ENCODE measurements at places on chromosomes 2 and 18.
A peak's percentile ranks its signal among the peaks of the same experiment; 100 is the strongest.

- no peak for DNase-seq
Measured at GRCh38 chr2:105802587-105802986, 57.9 kb downstream of the NCK2 start.

- peak; percentile 39 for DNase-seq
Measured at GRCh38 chr18:9613550-9614400, 584 bp downstream of the PPP4R1 start.

GRCh38 chr2:217216316-217216715 lies 356.5 kb upstream of the TNP1 start:
- no peak for DNase-seq

- no peak for DNase-seq
Measured at GRCh38 chr2:196177124-196177523, 5.7 kb upstream of the STK17B start.

DNA sequence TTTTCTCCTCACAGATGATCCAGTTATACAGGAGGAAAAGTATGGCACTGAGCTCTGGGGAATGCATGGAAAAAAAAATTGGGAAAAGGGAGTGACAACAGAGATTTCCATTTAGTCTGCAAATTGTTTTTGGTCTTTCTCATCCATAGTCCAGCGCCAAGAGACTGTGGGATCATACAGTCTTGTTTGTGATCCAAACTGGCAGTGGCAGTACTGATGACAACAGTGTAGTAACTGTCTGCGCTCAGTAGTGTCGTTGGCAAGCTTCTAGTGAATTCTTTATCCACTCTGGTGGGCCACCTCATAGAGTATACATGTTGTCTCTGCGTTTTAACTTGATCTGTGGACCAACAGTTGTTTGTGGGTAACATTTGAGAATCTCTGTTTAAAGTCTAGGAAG lies 37.9 kb downstream of the GALNT1 start:
- no peak for DNase-seq

- DNase-seq = no peak
Measured at GRCh38 chr18:71105078-71105819, 816.4 kb downstream of the SOCS6 start.

DNA sequence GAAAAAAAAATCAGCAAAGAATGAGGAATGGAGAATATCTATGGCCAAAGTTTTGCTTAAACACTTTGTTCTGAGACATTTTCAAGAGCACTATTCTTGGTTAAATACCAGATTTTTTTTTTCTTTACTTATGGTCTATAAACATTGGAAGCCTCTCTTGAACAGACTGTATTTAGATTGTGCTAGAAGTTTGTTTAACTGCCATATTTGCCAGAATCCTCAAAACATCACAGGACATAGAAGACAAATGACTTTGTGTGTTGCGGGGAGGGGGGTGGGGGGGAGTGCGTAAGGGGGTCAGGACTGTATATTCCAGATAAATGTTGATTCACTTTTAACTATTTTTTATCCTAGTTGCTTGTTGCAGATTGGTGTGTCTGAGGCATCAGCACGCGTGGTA lies 262.0 kb downstream of the MEIS1 start:
- no peak for DNase-seq

DNA sequence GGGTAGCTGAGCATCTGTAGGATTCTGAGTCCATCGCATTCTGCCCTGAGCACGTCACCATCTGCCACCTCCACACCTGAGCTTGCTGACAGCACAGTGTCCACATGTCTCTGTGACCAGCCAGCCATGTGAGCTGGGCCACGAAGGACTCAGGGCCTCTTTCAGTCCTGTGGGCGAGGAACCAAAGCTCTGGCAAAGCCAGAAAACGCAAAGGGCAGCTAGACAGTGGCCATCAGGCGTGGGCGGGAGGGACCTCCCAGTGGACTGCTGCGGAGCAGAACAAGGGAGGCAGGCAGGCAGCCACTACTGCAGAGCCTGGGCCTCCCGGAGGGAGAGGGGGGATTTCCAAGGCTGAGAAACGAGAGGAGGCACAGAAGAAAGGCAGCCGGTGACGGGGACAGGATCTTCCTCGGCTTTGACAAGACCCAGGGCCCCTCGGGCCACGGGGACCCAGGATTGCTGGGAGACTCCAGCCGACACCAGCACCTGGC lies 274.6 kb upstream of the SALL3 start:
- DNase-seq = no peak

DNA sequence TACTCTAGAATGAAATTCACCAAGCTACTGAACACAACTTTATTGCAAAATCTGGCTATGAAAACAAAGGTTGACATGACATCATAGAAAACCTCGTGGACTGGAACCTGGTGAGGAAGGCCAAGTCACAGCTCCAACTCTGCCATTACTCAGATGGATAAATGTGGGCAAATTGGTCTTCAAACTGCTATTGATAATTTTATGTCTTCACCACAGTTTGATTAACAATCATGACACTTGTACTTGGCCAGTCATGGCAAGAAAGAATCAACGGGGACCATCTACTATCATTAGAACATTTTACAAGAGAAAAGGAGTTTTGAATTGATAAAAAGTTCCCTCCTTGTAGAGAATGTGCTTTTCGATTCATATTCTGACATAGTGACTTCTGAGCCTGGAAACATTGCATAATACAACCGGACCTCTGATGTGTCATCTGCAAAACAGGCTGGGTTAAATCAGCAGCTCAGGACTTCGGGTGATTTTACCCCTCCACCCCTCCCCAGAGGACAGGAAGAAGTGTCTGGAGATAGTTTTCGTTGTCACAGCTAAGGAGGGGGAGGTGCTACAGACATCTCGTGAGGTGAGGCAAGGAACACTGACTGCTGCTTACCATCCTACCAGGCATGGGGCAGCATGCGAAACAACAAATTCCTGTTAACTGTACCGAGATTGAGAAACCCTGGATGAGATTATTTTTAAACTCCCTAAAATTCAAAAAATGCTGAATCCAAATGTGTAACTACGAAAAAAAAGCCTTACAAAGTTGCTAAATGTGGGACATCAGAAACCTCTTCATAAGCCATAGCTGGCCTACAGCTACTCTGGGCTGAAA lies 8.4 kb downstream of the L3MBTL4 start:
- no peak for DNase-seq

DNA sequence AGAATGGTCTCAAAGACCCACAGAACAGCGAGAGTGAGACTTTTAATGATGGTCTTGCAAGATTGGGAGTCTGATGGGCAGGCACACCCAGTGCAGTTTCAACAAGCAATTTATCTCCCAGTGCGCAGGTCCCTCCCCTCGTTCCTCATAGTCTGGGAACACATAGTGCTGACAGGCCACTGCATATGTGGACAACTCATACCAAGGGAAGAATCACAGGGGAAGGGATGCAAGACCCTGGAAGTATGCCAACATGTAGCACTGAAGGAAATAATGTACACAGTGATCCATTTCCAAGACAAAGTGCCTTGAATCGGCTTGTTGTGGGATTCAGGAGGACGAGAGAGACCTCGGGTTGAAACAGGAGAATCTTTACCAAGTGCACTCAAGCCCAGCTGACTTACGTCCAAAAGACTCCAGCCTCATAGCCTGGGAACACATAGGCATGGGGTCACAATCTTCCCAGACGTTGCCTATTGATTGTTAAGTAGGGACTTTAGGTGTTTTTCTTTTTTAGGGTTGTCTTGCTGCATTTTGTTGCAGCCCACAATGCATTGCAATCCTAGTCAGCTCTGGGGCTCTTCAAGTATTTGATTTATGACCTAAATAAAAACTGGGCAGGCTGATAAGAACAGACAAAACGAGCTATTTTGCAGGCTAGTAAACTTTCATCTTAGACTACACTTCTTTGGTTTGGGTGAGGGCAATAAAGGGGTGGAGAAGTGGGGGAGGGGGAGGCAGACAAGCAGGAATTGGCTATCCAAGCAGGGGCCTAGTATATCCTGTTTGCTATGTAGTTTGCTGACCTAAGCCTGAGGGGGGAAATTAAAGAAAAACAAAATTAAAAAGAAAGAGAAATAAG lies 24.7 kb upstream of the SERPINB5 start:
- peak; percentile 38 for DNase-seq

DNA sequence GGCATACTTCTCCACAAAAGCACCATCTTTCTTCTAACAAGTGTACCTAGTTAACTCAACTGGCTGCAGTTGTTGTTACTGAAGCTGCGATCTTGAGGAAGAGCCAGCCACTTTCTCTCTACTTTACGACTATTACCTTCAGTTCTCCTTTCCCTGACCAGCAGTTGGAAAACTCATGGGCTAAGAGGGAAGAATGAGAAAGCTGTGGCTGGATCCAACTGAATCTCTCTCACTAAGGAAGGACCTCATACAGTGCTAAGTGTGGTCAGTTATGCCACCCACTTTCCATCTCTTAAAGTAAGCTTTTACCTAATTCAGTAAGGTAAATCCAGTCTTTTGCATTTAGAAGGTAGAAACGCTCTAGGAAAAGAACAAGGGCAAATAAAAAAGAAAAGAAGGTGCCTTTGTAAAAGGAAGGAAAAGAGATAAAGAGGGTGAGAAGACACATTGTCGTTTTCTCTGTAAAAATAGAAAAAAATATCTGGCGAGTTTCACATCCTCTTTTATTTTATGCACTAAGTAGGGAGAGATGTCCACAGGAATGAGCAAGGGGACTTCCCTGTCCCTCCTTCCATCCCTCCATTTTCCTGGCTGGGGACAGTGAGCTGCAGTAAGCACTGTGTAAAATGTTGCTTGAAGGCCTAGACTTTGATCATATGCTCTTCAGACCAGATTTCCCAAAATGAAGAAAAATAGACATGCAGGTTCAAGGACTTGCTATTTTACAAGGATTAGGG lies 73.4 kb downstream of the PLEKHM3 start:
- no peak for DNase-seq

DNA sequence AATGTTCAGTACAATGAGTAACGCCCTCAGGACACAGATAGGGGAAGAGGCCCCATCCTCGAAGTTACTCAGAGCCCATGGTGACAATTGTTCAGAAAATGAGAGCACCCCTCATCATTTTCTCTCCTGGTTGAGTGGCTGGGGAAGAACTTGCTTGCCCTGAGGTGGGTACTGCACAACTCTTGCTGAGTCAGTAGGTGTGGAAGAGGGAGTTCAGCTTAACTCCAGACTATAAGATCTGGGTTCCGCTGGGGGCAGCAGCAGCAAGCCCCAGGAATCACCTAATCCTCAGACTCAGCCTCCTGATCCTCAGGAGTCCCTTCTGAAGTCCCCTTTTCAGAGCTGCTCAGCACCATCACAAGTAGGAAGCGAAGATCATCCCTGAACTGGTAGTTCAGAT lies 123.7 kb downstream of the PIEZO2 start:
- DNase-seq = no peak

DNA sequence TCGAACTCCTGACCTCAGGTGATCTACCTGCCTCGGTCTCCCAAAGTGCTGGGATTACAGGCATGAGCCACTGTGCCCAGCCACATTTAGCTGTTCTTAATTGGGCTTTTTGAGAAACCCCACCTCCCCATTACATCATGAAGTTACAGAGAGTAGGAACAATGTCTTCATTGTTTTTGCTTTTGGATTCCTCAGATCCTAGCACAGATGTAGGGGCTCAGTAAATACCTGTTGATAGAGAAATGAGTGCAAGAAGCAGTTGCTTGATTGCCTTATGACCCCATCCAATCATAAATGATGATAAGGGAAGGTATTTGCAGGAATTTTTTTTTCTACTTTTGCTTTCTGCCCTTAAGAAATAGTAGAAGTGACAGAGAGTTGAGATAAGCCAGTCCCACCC lies 25.4 kb downstream of the GREB1L start:
- no peak for DNase-seq

DNA sequence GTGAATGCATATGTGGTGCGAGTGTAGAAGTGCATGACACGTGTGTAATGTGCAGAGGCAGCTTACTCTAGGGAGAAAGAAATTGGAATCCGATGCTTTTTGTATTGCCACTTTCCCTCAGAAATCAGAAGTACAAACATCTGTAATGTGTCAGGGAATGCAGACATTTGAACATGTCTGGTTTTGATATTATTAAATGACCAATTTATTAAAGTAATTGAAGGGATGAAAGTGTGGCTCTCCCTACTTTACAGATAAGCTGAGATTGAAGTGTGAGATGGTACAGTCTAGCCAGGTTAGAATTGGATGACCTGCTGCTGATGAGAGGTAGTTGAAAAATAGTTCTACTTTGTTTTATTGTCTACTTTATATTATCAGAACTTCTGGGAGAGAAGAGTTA lies 74.5 kb upstream of the NT5C1B start:
- DNase-seq = no peak

GRCh38 chr2:1625281-1626001 lies 118.9 kb downstream of the PXDN start:
- DNase-seq = peak; percentile 96

GRCh38 chr2:48991415-48992131 lies 162.7 kb downstream of the FSHR start:
- DNase-seq = no peak

- no peak for DNase-seq
Measured at GRCh38 chr2:216770050-216770449, 74.7 kb upstream of the IGFBP5 start.

DNA sequence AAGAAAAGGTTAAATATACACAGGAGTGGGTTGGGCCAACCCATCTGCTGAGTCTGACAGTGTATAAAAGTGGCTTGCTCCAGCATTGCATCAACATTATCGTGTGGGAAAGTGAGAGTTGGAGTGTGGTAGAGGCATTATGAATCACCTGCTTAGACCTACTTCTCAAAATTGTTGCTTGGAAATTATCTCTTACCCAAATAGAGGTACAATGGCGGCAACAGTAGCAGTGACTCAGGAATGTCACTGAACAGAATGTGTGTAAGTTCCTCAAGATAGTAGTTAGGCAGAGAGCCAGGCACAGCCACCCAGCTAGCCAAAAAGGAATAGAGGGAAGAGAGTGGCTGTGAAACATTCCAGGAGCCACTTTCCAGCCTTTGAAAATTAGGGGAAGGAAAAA lies 616.0 kb downstream of the NUP35 start:
- no peak for DNase-seq

- no peak for DNase-seq
Measured at GRCh38 chr18:24065906-24066305, 51.4 kb downstream of the TTC39C start.

DNA sequence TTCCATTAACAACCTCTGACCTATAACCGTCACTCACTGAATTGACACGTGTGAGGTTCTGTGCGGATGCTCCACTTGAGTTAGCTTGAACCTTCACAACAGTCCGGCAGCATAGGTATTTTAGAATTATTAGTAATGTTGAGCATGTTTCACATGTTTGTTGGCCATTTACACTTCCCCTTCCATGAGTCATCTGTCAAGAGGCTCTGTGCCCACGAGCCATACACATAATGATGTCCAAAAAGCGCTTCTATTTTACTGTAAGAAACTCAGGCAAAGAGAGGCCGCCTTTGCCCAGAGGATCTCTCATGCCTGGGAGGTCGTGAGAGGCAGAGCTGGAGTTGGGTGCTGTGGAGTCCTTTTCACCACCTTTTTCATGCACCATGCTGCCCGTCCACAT lies 28.9 kb upstream of the TMEM214 start:
- no peak for DNase-seq

Measured in RWPE1 (cell line).